Activated CD8-positive, alpha-beta memory T cell treated with anti-CD3 and anti-CD28 coated beads for 1 hour (primary cell): ENCODE measurements at places on chromosomes 6 and 20.
A peak's percentile ranks its signal among the peaks of the same experiment; 100 is the strongest.

DNA sequence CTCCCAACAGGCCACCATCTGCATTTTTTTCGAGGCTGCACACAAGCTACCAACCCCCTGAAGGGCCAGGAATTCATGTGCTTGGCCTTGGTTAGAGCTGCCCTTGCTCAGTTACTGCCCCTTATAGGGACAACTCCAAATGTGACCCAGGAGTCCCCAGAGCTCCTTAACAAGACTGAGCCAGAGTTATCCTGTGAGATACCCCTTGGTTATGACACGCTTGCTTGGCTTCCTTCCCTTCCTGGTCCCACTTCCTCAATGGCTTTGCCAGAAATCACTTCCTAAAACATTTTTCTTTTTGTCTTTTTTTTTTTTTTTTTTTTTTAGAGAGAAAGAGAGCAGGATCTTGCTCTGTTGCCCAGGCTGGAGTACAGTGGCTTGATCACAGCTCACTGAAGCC, 8.9 kb downstream of the TREM1 start:
- DNase-seq = no peak

GRCh38 chr20:53876470-53876869, 193.9 kb downstream of the BCAS1 start:
- DNase-seq = no peak

DNA sequence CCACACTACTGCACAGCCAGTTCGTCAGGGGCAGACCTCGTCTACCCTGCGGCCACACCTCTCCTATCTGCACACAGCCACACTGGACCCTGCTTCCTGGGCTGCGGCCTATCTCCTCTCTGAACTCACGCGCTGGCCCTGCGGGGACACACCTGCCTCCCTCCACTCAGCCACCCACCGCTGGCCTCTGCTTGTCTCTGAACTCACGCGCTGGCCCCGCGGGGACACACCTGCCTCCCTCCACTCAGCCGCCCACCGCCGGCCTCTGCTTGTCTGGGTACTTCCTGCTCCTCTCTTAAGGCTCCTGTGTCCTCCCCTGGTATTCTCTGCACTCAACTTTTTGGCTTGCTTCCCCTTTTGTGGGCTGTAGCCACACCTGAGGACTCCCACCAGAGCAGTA, 52.3 kb downstream of the HUS1B start:
- no peak for DNase-seq

- DNase-seq = no peak
Measured at GRCh38 chr6:97473979-97474378, 191.0 kb upstream of the MMS22L start.

DNA sequence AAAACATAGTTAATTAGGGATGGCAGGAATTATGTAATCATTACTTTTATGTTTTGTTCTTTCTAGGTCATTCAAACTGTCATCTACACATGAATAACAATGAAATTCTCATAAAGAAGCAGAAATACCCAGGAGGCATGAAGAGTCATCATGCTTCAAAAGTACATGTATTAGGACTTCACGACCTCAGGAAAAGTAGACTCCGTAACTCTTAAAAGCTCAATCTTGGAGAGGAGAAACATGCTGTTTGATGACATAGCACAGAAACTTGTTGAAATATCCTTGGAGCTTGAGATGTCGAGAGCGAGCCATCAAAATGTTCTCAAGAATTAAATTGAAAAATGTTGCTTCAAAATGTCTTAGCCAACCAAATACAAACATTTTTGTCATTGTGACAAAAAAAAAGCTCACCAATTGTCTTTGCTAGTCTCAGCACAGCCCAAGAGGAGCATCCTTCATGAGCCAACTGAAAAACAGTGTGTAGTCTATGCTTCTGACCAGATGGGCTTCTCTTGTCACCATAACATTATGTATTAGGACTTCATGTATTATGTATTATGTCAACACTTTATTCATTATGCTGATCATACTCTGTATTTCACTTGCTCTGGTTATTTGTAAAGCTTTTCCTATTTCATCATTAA, 28.2 kb upstream of the ANKEF1 start:
- no peak for DNase-seq

- no peak for DNase-seq
Measured at GRCh38 chr6:28771401-28772267, 152.2 kb downstream of the TRIM27 start.

GRCh38 chr20:37986873-37987601, 46.2 kb downstream of the TTI1 start:
- no peak for DNase-seq

GRCh38 chr6:165621940-165622339, 41.1 kb downstream of the PDE10A start:
- DNase-seq = no peak

DNA sequence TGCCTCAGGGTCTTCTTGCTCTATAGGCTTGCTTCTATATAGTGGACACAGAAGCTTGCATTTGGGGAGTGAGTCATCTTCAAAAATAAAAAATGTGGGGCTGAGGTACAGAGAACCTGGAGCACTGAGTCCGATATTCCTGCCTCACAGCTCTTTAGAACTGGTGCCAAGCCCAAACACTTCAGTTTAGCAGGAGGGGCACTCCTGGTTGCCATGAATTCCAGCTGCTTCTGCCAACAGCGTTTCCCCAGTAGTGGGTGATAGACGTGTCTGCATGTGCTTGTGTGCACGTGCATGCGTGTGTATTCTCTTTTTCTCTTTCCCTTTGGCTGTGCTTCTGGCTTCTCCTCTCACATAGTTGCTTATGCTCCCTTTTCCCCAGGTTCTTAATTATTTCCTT, 11.9 kb downstream of the DNPH1 start:
- no peak for DNase-seq

DNA sequence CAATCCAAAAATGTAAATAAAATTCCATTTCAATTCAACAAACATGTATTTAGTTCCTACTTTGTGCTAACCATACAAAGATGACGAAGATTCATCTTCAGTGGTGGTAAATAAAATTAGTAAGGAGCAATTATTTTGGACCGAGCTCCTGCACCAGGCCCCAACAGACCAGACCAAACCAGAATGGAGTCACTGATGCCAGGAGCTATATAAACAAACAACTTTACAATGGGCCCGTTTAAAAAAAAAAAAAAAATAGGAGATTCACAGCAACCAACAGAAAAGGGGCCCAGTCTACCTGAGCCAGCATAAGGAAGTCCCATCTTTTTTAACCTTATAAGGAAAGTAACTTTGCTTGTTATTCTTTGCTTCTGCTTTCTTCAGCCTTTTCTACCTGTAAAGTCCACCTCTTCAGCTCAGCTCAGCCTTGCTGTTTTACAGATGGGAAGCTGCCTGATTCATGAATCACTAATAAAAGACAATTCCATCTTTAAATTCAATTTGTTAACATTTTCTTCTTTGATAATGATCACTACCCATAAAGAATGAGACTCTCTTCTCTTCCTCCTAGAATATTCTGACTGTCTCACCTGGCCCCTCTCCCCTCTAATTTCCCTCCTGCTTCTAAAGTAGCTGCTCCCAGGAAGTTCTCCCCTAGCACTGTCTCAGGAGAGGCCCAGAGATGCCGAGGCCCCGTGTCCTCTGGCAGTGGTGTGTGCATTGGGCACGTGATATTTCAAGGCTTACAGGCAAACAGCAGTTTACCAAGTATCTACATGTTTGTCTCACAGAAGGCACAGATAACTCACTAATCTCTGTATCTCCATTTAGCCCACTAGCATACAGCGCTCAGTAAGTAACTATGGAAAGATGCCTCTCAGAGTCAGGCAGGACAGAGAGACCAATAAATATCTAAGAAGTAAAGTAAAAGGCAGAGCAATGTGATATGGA, 8.4 kb downstream of the MBOAT1 start:
- no peak for DNase-seq

- DNase-seq = no peak
Measured at GRCh38 chr20:52941808-52942207, 30.4 kb upstream of the TSHZ2 start.

DNA sequence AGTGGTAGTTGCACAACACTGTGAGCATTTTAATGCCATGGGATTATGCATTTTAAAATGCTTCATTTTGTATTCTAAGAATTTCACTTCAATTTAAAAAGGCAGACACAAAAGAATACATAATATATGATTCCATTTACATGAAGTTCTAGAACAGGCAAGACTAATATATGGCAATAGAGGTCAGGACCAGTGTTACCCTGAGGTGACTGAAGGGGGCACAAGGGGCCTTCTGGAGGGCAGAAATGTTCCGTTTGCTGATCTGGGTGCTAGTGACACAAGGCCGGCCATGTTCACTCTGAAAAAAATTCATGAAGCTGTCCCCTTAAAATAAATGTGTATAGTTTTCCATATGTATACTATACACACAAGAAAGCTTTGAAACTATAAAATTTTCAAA, 28.5 kb downstream of the TASP1 start:
- no peak for DNase-seq

GRCh38 chr6:33429750-33430052, 9.8 kb downstream of the SYNGAP1 start:
- DNase-seq = no peak

GRCh38 chr6:95240514-95240913, 336.8 kb upstream of the MANEA start:
- DNase-seq = no peak

- DNase-seq = no peak
Measured at GRCh38 chr6:71721642-71722041, 164.7 kb upstream of the RIMS1 start.

GRCh38 chr6:156348424-156348823, 428.8 kb upstream of the ARID1B start:
- DNase-seq = no peak

GRCh38 chr20:61923371-61924166, 142.1 kb downstream of the TAF4 start:
- no peak for DNase-seq

DNA sequence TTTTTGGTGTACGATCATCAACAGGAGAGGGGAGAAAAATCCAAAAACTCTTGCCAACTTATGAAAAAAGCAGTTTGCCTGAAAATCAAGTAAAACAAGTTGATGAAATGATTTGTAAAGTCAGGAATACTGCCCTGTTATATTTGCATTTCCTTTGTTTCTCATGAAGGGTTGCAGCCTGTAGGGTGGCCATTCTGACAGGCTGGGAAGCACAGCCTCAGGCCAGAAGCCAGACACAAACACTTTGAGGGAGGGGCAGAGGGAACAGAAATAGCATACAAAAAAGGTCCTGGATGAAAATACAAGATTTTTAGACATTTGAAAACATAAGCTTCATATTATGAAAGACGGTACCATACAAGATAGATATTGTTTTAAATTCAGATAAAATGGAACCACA, 109.8 kb downstream of the DTNBP1 start:
- DNase-seq = no peak

DNA sequence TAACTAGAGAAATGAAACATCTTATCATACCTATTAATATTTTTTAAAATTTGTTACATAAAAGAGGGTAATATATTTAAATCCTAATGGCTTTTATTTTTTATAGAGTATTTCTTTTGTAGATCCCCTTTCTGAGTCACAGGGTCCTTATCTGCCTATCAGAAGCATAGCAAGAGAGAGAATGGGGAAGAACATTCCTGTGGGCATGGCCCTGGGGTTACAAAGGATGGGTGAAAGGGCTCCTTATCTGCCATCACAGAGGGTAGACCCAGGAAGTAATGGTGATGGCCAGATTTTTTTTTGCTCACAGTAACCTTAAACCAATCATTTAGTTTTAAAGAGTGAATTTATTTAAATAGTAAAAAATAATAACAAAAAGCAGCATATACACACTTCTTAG, 582.1 kb upstream of the HTR1E start:
- DNase-seq = no peak

- DNase-seq = no peak
Measured at GRCh38 chr20:9203081-9203447, 134.2 kb downstream of the PLCB4 start.

- no peak for DNase-seq
Measured at GRCh38 chr6:47536816-47537401, 59.3 kb downstream of the CD2AP start.

- DNase-seq = no peak
Measured at GRCh38 chr20:57594092-57594951, 25.9 kb downstream of the ZBP1 start.

DNA sequence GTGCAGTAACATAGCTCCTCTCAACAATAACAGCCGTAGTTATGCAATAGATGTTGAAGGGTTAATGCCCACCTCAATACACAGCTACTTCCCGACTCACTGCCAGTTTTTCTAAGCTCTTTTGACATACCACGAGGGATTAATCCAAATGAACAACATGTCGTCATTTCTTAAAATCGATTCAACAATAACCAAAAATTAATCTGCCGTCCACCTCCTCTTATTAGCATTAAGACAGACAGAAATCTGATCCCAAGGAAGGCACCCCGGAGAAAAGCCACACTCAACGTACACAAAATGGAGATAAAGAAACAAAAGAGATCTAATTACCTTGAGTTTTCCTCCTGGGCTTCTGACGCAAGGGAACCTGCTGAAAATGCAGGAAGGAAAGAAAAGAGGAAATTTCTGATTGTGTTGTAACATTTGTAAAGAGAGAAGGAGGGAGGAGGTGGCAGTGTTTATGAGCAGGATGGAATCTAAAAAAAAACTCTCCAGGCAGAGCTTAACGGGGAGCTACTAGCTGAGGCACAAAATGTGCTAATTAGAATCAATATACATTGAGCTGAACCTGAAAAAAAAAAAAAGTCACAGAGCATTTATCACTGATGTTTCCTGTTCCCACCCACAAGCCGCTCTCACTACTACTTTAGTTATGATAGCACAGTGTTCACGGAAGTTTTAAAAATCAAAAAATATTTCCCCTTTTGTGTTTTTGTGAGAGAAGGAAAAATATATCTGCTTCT, 109.3 kb downstream of the IPCEF1 start:
- no peak for DNase-seq

DNA sequence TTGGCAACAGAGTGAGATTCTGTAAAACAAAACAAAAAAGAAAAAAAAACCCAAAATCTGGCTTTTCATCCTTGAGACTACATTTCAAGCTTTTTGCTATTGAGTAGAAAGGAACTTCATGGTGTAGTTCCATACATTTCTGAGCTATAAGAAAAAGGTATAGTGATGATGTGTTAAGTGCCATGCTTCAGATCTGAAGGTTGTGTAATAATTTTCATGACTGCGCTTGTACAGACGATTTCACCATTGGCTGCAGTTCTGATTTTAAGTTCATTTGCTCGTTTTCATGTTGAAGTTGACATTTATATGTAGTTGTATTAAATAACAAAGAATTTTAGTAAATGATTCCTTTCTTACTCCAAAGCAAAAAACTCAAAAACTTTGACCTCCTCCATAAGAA, 247.6 kb downstream of the ARID1B start:
- DNase-seq = no peak

DNA sequence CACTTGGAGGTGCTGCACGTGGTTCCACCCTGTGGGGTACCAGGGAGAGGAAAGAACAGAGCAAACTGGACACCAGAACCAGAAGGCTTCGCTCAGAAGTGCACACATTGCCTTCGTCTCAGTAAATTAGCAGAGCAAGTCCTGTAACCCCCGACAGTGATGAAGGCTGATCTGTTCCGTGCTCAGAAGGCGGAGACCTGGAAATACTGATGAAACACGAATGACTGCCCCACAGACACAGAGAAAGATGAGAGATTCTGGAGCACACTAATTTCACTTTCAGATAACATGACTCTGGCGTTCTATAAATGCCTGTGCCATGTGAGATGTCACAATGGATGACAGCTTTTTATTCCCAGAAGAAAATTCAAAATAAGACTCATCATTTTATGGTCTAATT, 44.2 kb upstream of the CCR6 start:
- no peak for DNase-seq

GRCh38 chr6:157822245-157823000, 623 bp upstream of the SNX9 start:
- DNase-seq = peak; percentile 18
